ENCODE measurements at places on chromosomes 1 and 21. TPM values are rescaled to one million over a fixed set of nuclear protein-coding genes. Genes with fewer than 3 reads are reported as not detected.

ECM1 gene
- total RNA-seq = 2.0 TPM

HOOK1 gene
- 10.3 TPM for total RNA-seq

- no peak for ATAC-seq
Observed at GRCh38 chr1:51321924-51322280, 8.5 kb downstream of the TTC39A start.

- ATAC-seq = no peak
Observed at GRCh38 chr1:224521904-224522734, 87.5 kb upstream of the WDR26 start.

- ATAC-seq = no peak
Observed at GRCh38 chr1:51304360-51304759, 26.0 kb downstream of the TTC39A start.

GRCh38 chr1:151846062-151846568, 6.5 kb upstream of the C2CD4D start:
- peak; percentile 84 for ATAC-seq

- ATAC-seq = no peak
Observed at GRCh38 chr1:33706634-33707255, 157.1 kb upstream of the HMGB4 start.

DNA sequence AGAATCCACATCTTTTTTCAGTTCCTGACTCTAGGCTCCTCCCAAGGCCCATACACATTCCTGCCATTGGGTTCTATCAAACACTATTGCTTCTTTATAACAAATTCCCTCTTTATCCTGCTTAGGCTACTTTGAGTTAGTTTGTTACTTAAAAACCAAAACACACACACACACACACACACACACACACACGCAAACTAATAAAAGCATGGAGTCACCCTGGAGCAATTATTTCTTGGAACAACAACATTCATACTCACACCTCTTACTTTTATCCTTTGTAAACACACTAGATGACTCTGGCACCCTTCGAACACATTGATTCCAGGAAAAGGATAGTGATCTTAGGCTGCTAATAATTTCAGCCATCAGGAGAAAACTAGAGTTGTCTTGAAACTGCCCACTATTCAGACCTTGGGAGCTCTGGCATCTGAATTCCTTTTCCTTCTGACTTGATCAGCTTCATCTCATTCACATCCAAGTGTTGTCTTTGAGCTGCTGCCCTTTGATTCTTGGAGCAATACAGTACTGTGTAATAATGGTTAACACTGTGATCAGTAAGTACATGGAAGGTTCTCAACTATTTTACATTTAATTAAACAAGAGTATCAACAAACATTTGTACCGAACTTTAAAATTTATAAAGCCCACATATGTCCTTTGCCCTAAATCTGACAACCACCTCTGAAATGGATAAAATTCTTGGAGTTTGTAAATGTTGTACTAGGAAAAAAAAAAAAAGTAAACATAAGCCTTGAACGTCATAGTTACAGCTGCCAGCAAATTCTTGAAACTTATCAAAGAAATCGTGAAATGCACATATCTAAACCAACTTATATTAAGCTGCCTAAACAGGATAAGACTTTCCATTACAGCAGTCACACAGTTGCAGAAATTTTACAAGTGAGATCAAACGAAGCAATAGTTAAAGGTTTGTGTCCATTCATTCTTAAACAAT, 2.8 kb upstream of the SEC22B start:
- no peak for ATAC-seq

DNA sequence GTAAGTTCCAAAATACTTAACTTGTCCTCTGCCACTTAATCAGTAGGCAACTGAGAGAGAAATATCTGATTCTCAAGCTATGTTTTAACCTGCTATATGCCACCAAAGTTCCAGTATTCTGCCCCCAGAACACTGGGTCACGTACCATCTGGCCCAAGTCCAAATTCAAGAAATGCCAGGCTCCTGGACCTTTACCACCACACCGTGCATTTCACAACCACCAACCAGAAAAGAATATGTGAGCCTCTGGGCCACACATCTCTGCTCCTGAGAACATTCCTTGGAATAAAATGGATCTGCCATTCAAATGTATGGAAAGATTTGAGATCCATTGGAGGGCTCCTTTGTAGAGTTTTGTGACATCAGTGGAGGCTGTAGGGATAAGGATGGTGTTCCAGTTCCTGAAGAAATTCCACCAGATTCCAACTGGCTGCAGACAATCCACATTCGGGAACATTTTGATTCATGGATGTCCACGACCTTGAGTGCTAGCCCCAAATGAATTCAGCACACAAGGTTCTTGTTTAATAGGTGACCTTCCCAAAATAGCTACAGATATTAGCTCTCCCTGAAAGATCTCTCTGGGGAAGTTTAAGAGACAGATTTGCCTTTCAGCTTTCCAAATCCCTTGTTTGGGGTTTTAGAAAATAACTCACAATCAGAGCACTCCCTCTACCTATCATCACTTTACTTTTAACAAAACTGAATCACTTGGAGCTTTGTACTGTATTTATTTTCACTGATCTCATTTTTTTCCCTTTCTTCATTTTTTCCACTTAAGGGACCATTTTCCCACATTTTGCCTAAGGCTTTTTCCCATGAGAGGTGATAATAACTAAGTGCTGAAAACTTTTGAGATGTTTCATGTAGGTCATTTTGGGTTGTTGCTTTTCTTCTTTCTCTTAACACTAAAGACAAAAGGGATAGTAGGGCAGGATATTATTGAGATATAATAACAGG, 128.4 kb upstream of the ZC3H11B start:
- no peak for ATAC-seq

DNA sequence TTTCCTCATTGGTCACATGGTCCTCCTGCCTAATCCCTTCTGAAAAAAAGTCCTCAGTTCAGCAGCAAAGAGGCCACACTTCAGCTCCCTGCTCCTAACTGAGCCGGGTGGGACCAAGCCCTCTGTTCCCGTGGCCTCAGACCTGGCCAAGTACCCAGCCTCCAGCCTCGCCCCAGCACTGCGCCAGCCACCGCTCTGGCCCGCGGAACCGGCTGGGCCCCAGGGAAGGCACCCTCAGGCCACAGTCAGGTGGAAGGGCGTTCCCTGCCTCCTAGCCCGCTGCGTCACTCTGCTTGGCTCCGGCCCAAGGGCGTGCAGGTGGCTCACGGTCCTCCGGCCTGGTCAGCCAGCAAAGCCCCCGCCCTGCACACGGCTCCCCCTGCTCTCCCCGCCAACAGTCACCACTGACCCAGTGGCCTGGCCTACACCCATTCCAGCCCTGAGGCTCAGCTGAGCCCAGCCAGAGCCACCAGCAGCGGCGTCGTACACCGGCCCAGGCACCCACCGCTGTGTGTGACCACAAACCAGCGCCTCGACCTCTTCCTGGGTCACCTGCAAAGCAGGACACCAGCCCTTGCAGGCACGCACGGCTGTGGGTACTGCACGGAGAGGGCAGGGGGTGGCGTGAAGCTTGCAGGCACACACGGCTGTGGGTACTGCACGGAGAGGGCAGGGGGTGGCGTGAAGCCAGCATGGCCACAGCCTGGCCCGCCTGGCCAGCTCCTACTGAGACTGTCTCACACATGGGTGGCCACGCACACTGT, 19.4 kb downstream of the NADK start:
- no peak for ATAC-seq

Data from activated T-helper 17 cell treated with anti-CD3 and anti-CD28 coated beads, Interleukin-2, amount 50 U/mL, for 72 hours (primary cell).